ENCODE measurements at places on chromosomes 16 and 17. TPM values are rescaled to one million over a fixed set of nuclear protein-coding genes. Genes with fewer than 3 reads are reported as not detected.

The SLFN12L gene
- total RNA-seq, result not detected

The TBC1D3 gene
- total RNA-seq, result not detected

The IKZF3 gene
- total RNA-seq, result 0.26 TPM

The C1QL1 gene
- total RNA-seq, result 0.05 TPM

The HP gene
- total RNA-seq, result not detected
